Kidney (tissue), 22 donors: ENCODE measurements at places on chromosomes 7 and 10.

- no peak for DNase-seq
Measured at GRCh38 chr10:48740015-48740707, 55.5 kb downstream of the WDFY4 start.

DNA sequence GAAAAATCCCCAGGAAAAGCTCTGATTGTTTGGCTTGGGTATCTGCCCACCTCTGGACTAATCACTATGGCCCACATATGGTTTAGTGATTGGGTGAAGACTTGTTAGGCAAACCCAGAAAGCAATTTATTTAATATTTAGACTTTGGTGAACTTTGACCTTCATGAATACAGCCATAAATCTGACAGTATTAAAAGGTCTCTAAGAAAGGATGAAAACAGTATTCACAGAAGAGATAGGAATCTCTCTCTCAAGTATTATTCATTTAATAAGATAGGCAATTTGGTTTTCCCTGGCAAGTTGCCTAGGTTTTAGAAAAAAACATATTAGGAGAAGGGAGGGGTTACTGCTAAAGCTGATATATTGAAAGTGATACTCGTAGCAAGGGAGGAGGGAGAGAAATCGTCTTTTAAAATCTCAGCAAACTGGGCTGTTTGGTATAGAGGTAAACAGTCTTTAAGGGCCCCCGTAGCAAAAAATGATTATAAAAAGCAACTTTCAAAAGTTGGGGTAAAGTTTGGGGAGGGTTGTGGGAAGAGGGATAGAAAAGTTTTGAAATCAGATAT, 57.1 kb downstream of the LSMEM1 start:
- no peak for DNase-seq

- DNase-seq: no peak
Measured at GRCh38 chr7:19110776-19111175, 6.7 kb downstream of the TWIST1 start.

- DNase-seq: no peak
Measured at GRCh38 chr7:111067251-111067650, 23.7 kb upstream of the LRRN3 start.

DNA sequence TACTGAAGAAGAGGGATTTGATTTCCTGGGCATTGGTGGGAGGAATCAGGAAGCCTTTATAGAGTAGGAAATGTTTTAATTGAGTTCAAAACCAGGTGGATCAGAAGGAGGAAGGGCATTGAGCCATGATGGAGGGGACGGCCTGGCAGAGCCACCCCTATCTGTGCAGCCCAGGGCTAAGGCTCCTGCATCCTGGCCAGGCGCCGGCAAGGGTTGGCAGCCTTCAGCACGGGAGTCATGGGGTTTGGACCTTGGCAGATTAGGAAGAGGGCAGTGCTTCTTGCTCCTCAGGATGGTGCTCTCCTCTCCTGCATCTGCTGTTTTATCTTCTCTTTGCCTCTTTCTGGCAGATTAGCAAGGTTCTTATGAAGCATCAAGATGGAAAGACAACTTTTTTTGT, 12.5 kb downstream of the ZNF862 start:
- no peak for DNase-seq

GRCh38 chr10:59057345-59057744, 119.1 kb upstream of the PHYHIPL start:
- no peak for DNase-seq

GRCh38 chr7:82745117-82745516, 301.5 kb upstream of the CACNA2D1 start:
- peak; percentile 27 for DNase-seq

DNA sequence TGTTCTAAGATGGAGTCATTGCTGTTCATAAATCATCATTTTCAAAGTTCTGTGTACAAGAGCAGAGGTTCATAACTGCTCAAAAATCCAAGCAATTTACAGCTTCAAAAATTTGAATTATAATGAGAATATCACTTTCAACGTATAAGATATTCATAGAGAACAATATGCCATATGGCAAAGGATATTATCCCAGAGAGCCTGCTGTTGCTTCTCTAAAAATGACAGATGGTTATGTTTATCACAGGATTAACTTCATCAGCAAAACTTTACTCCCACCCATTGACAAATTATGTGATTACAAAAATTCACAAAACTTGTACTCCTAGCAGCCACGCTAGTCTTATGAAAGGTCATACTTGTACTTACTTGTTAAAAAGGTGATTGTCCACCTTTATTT, 105.1 kb downstream of the PIP4K2A start:
- DNase-seq: no peak

GRCh38 chr10:3480281-3480989, 304.6 kb downstream of the KLF6 start:
- DNase-seq: no peak

- DNase-seq: no peak
Measured at GRCh38 chr7:122682815-122683550, 15.9 kb downstream of the RNF133 start.

DNA sequence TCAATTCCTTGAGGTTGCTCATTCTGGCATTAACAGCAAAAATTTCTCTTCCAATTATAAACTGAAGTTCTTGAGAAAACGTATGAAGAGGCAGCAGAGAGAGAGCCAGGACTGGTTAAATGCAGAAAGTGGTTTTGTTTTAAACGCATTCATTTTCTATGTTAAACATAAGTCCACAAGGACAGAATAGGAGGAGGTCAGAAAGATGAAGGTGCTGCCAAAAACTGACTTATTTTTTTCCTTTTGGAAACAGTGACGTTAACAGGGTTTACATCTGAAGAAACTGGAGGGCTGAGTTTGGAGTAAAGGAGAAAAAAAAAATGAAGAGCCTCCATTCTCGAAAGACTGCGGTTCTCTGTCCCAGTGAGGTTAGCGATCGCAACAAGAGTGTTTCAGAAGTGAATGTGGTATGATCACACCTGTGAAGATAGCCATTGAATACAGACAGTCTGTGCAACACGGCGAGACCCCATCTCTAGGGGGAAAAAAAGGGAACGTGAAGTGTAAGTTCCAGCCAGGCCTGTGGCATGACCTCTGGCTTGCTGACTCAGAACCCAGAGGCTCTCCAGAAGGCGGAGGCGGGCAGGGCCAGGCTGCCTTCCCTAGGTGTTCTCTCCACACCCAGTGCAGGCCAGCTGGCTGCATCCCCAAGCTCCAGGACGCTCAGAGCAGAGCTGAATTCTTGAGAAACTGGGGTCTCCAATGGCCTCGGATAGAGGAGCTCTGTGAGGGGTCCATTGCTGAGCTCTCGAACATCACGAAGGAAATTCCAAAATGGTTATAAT, 84.0 kb downstream of the CHST15 start:
- no peak for DNase-seq

- DNase-seq: peak; percentile 56
Measured at GRCh38 chr7:107661081-107661864, 645 bp downstream of the SLC26A4 start.
